ENCODE measurements at places on chromosomes 6 and 20.

DNA sequence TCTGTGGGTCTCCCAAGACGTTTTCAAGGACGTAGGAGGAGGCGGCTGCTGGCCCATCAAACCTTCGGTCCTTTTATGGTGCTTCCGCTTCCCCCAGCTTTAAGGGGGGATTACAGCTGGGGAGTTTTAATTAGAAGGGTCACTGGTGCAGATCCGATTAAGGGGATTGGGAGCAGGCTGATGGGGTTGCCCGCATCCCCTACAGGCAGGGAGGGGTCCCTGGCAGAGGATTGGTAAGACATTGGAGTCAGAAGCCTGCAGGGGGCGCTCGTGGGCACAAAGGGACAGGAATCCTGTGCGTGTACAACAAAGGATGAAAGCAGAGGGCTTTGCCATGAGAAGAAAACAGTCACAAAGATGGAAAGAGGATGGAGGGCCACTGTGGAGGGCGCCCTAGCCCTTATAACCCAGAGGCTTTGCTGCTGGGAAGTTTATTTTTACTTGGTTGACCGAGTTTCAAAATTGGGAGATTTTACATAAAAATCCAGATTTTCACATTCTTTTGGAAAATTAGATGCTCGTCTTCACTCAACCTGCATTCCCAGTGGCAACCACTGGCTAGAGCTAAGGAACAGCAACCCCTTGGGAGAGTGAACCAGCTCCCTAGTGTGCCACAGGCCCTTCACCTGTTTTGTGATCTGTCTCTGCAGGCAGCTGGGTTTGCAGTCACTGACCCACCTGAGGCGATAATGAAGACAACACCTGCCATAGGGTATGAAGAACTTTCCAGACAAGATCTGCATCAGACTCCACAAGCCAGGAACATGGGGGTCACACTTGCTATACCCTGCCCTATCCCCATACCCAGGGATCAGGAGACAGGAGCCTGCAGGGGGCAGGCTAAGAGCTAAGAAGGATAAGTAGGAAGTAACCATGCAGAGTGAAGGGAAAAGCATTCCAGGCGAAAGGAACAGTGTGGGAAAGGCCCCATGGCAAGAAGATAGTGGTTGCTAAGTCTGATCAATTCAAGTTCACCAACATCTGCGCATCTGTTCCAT lies 97.7 kb downstream of the KCNB1 start:
- peak; percentile 57 for DNase-seq

DNA sequence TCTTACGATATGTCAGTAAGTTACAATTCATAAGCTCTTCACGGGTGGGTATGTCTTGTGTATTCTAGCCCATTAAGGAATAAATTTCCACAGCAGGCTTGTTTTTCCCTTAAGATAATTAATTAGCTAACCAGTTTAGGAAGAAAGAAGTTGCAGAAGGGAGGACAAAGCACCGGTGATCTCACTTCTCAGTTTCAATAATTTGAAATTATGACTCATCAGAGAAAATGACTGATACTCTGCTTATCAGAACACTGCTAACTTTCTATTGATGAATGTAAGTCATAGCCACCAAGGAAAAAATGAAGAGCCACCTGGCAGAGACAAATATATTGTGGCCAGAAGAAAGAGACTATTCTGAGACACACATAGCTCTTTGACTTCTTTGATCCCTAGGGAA lies 35.0 kb upstream of the ENTPD6 start:
- no peak for DNase-seq

DNA sequence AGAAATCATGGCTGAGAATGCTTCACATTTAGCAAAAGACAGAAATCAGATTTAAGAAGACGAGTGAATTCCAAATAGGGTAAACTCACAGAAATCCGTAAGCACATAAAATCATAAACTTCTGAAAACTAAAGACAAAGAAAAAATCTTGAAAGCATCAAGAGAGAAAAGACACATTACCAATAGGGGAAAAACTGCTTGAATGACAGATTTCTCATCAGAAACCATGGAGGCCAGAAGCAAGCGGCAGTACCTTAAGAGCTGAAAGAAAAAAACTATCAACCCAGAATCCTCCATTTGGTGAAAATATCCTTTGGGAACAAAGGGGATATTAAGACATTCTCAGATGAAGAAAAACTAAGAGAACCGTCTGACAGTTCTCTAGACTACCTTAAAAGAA lies 66.6 kb upstream of the EMILIN3 start:
- no peak for DNase-seq

DNA sequence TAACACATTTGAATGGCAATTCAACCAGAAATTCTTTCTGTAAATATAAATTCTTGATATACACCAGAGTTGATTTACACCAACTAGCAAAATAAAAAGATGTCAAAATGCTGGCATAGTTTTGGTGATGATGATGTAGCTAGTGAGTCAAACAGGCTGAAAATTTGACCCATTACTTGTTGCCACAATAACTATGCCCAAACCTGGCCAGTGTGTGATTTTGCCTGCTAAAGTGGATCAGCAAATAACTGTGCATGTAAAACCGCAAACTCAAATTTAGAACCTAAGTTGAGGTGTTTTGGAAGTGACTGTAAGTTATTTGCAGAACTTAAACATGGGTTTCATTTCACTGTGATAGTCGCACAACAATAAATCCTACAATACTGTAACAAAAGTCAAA lies 125.9 kb downstream of the KIF6 start:
- DNase-seq, result no peak

- DNase-seq, result no peak
Measured at GRCh38 chr6:159152782-159153181, 16.4 kb upstream of the FNDC1 start.

DNA sequence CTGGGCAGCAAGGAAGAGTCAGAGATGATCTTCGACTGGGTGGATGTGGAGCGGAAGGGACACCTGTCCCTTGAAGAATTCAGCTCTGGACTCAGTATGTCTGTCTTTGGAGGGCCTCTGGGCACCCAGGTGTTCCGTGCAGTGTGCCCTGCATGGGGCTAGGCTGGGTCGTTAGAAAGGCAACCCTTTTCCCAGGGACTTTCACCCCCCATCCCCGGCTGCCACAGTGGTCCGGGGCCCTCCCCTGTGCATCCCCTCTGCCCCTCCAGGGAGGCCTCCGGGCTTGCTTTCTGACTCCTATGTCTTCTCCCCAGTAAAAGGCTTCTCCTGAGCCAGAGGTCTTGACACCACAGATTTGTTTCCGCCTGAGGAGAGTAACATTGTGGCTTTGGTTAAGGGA lies 16.2 kb downstream of the RAB44 start:
- no peak for DNase-seq
